ENCODE measurements at places on chromosomes 4 and X. TPM values are rescaled to one million over a fixed set of nuclear protein-coding genes. Genes with fewer than 3 reads are reported as not detected.

The ZCCHC18 gene
- total RNA-seq, result 5.1 TPM

The SHISA3 gene
- 0.40 TPM for total RNA-seq

- peak overlapping the region; percentile 64 for H3K27ac ChIP-seq
- H3K4me3 ChIP-seq, result no peak overlapping the region
- no peak for DNase-seq
These were observed 11.2 kb downstream of the CAMK2D start for GRCh38 chr4:113750296-113750695.

- no peaks in the 10 kb centered on the region for H3K36me3 ChIP-seq
- H3K27ac ChIP-seq, result no peak overlapping the region
- no peak for DNase-seq
- H3K27me3 ChIP-seq, result peaks cover 29% of the 10 kb centered on the region
- peaks cover 23% of the 10 kb centered on the region for H3K4me1 ChIP-seq
These were observed 1008.1 kb upstream of the TENM3 start for GRCh38 chr4:181234951-181235680.

GRCh38 chr4:183347566-183347965, 25.3 kb upstream of the CLDN24 start:
- no peaks in the 10 kb centered on the region for H3K4me1 ChIP-seq
- DNase-seq, result no peak
- peaks cover 12% of the 10 kb centered on the region for H3K27me3 ChIP-seq
- no peak overlapping the region for H3K4me3 ChIP-seq
- H3K27ac ChIP-seq, result no peak overlapping the region
- no peaks in the 10 kb centered on the region for H3K36me3 ChIP-seq

GRCh38 chr4:90994851-90995574, 867.8 kb downstream of the CCSER1 start:
- DNase-seq, result no peak
- no peak overlapping the region for H3K27ac ChIP-seq
- H3K4me3 ChIP-seq, result no peak overlapping the region
- H3K27me3 ChIP-seq, result no peaks in the 10 kb centered on the region
- H3K4me1 ChIP-seq, result no peaks in the 10 kb centered on the region

DNA sequence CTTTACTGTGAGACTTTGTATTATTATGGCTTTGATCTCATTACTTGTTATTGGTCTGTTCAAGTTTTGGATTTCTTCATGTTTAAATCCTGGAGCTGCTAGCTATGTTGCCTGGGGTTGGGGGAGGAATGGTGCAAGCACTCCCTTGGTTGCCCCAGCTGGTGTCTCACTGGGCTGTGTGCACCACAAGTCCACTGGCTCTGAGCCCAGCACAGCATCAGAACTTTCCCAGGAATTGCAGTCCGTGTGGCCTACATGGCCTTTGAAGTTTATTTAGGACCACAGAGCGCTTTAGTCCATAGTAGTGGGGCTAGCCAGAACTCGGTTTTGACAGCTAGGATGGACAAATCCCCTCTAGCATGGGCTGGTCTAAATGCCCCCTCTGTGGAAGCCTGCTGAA, 278.8 kb upstream of the RPS6KA3 start:
- no peak overlapping the region for H3K27ac ChIP-seq
- peaks cover 5% of the 10 kb centered on the region for H3K36me3 ChIP-seq
- H3K4me1 ChIP-seq, result no peaks in the 10 kb centered on the region
- DNase-seq, result no peak
- H3K27me3 ChIP-seq, result no peaks in the 10 kb centered on the region

GRCh38 chr4:26334366-26334765, 13.6 kb downstream of the RBPJ start:
- H3K4me1 ChIP-seq, result peaks cover 25% of the 10 kb centered on the region
- peak overlapping the region; percentile 15 for H3K27ac ChIP-seq
- no peak for DNase-seq

DNA sequence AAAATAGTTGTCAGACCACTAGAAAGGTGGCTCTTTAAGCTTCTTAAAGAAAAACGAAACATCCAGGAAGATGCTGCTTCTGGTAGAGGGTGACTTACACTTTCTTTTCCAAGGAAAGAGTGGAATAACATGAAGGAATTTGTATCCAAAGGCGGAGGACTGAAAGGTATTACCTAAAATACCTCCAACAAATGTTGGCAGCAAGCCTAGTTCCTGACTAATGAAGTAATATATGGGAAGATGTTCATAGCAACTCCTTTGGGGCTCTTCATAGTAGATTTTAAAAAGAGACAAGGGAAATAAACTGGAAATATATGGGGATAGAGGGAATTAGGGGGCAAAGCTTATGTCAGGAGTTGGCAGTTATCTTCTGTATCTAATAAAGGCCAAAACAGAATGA, 116.2 kb downstream of the AASDH start:
- H3K4me3 ChIP-seq, result no peak overlapping the region
- H3K4me1 ChIP-seq, result peaks cover 8% of the 10 kb centered on the region
- H3K27ac ChIP-seq, result no peak overlapping the region
- DNase-seq, result no peak

GRCh38 chrX:68177542-68177941, 255.8 kb downstream of the OPHN1 start:
- no peaks in the 10 kb centered on the region for H3K4me1 ChIP-seq
- H3K36me3 ChIP-seq, result no peaks in the 10 kb centered on the region
- no peak for DNase-seq
- no peak overlapping the region for H3K27ac ChIP-seq
